ENCODE measurements at places on chromosomes 1 and 21.
A peak's percentile ranks its signal among the peaks of the same experiment; 100 is the strongest.

DNA sequence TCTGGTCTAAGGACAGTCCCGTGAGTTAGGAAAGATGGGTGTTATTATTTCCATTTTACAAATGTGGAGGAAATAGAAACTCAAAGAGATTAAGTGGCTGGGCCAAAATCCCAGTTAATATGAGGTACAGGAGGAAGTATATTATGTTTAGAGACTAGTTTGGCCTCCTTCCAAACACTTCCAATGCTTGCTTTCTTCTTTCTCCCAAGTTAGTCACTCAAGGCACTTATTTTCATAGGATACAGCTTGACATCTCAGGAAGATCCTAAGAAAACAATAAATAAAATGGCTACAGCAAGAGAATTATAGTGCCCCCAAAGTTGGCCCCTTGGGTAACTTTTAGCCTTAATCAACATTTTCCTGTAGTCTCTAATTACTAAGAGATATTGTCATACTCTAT lies 47.5 kb upstream of the IPO9 start:
- DNase-seq = no peak

DNA sequence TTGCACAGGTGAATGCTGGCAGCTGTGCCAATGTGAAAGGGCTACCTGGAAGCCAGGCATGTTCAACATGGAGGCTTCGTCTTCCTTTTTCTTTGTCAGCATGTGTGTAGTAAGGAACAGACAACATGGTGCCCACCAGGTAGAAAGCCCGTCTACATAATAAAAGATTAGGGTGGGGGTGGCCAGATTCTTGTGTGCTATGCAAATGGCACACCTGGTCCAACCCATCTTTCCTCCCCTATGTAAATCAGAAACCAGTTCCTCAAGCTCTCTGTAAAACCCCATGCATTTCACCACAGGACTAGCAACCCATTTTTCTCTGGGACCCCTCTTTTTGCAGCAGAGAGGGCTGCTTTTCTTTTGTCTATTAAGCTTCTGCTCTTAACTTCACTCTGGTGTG lies 72.3 kb upstream of the ZP4 start:
- no peak for DNase-seq

DNA sequence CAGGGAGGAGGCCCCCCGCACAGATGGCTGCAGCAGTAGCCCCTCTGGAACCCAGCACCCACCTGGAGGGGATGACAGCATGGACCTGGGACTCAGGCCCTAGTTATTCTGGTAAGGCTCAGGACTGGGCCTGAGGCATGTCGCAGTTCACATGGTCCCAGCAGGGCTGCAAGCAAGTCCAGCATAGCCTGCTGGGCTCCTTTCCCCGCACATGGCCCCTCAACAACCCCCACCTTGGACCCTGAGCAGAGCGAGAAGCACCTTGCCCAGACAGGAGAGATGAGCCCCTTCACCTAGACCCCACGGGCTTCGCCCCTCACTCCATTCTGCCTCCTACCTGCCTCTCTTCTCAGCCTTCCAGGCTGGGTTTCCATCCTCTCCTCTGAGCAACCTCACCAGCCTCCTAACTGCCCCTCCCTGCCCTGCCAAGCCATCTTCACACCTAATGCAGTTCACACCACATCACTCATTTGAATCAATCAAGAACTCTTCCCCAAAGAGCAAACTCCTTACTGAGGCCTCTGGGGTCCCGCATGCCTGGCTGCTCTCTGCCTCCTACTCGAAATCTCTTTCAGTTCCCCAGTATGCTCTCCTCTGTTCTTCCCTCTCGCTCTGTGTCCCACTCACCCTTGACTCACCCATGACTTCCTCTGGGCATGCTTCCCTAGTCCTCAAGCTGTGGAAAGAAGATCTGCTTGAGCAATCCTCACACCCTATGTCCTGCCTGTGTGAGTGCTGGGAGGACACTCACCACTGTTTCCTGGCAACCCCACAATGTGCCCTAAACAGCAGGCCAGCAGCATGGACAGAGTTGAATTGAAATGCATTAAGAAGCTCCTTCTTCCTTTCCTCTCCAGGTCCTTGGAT lies 9.4 kb upstream of the THEMIS2 start:
- DNase-seq = no peak

GRCh38 chr1:15522551-15522950 lies 1.5 kb downstream of the CASP9 start:
- DNase-seq = no peak

- DNase-seq = no peak
Measured at GRCh38 chr21:24375201-24375600, 1232.1 kb downstream of the MRPL39 start.

DNA sequence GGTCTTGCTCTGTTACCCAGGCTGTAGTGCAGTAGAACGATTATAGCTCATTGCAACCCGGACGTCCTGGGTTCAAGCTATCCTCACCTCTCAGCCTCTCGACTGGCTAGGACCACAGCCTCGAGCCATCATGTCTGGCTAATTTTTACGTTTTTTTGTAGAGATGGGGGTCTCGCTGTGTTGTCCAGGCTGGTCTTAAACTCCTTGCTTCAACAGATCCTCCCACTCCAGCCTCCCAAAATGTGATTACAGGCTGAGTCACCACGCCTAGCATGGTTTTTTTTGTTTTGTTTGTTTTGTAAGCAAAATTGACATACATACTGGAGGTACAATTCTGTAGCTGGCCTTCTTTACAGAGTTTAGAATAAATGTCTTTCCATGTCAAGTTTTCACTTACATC lies 994 bp upstream of the LAMTOR5 start:
- no peak for DNase-seq

GRCh38 chr1:11358984-11359383 lies 86.0 kb downstream of the UBIAD1 start:
- no peak for DNase-seq

GRCh38 chr1:63317817-63318152 lies 4.6 kb upstream of the FOXD3 start:
- peak; percentile 31 for DNase-seq

GRCh38 chr21:28332796-28333195 lies 659.9 kb downstream of the LTN1 start:
- no peak for DNase-seq

DNA sequence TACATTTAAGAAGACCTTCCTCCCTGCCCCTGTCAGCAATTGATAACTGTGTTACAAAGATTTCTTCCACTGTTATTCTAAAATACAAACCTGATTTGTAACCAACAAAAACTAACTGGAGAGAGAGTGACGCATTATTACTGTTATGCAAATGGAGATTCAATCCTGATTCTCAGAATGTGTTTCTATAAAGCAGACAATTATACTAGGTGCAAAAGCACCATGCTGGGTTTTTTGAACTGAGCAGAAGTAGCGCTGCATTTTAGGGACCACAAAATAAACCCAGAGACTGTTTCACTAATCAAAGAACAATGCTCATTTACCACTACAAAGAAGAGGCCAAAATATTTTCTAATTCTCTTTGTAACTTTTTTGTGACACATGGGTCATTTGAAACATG lies 13.6 kb upstream of the GBP6 start:
- DNase-seq = no peak

DNA sequence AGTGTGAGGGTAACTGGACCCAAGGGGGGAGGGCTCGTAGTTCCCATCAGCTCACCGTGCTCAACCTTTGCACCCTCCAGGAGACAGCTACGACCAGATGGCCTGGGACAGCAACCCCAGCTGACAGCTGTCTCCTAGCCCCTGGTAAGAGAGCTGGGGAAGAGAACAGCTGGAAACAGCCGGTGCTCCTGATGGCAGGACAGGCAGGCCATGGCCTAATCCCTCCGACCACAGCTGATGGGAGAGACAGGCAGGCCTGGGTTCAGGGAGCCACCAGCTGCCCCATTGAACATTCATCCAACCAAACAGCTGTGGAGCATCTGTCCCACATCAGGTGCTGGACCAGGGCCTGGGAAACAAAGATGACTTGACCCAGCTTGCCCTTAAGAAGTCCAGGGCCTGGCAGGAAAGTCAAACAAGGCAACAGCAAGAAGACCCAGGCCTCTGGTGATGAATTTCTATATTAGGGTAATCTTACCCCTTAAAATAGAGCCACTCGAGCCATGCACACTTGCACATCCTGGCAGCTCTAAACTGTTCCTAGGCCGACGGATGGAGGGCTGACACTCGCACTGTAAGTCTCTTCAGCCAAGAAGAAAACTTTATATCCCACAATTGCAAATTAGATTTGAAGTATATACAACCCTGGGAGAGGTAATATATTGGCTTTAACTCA lies 12.2 kb downstream of the OLFML2B start:
- no peak for DNase-seq

DNA sequence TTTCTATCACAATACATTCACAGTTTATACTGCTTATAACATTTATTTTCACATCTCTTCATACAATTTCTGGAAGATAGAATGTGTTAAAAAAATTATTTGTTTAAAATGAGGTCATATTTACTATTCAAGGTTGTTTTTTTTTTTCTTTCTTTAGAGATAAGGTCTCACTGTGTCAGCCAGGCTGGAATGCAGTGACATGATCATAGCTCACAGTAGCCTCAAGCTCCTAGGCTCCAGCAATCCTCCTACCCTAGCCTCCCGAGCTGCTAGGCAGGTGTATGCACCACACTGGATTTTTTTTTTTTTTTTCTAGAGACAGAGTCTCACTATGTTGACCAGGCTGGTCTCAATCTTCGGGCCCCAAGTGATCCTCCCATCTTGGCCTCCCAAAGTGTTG lies 19.0 kb upstream of the RNF11 start:
- no peak for DNase-seq

DNA sequence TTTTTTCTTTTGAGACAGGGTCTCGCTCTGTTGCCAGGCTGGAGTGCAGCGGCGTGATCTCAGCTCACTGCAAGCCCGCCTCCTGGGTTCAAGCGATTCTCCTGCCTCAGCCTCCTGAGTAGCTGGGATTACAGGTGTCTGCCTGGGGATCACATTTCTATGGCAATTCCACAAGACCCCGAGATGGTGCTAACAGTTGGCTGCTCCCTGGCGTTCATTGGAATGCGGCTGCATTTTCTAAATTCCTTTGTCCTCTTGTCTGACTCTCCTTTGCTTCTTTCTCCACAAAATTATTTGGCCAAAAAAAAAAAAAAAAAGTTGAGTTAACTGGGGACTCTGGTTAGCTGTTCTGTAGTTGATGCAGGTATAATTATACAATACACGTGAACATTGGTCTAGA lies 176.4 kb downstream of the ETS2 start:
- DNase-seq = no peak

- DNase-seq = peak; percentile 39
Measured at GRCh38 chr1:70528590-70529333, 117.7 kb downstream of the CTH start.

DNA sequence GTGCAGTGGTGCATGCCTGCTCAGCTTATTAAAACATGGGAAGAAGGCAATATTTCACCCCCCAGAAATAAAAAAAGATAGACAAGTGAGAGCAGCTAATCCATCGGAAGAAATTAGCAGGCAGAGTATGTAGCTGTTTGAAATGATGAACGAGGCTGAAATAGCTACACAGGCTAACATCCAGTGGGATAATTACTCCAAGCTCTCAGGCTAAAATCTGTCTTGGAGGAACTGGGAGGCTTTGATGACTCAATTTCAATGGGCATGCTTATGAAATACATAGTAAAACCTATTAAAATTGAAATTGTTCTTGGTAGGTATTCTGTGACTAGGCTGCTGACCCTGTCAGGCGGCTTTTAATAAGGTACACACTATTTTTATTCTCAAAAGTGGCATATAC lies 84.1 kb upstream of the RRP15 start:
- DNase-seq = no peak

- peak; percentile 65 for DNase-seq
Measured at GRCh38 chr1:150561254-150561973, 12.2 kb downstream of the ADAMTSL4 start.
